Right kidney (tissue), 9 donors: ENCODE measurements at places on chromosomes 7 and 10.

- no peak for DNase-seq
These were observed 186.8 kb downstream of the MACC1 start for GRCh38 chr7:20030417-20030816.

DNA sequence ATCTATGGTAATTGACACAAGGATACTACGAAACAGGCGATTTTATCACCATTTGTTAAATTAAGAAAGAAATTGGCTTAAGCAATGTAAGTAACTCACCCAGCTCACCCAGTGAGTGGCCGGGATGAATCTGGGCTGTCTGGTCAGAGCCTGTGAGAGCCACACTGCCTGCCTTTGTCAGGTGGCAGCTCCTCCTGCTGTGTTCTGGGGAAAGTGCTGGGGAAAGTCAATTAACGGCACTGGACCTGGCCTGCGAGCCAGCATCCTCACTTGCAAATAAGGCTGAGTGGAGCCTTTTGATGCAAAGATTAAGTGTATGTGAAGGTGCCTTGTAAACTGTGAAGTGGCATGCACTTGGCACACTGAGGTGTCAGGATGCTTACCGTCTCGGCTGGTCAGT, 13.4 kb upstream of the CXCL12 start:
- no peak for DNase-seq

- no peak for DNase-seq
These were observed 39.3 kb downstream of the VSTM2A start for GRCh38 chr7:54581511-54581910.

DNA sequence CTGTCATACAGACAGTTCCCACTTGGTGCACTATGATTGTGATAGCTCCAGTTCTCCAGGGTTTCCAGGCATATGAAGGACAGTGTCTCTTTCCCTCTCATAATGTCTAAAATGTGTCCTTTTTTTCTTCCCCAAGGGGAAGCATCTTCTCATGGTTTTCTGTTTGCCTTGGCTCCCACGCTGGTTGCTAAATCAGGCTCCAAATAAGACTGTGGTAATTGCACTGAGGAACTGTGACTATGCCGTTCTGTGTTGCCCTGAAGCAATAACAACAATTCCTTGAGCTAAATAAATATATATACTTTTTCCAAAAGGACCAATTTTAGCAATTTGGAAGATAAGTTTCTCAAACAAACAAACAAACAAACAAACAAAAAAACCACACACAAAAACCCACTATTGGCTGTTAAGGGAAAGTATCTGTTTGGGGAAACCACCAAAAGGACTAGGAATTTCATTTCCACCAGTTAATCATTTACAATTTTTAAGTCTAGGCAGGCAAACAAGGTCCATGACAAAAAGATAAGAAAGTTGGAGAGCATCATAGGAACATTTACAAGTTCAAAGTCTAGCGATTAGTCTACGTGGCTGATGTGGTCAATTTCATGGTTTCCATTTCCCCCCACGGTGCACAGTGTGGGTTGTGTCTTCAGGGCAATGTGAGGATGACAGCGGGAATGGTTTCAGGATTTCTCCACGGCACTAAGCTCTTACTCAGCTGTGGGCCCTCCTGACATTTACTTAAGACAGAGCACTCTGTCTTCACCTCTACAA, 62.4 kb downstream of the THNSL1 start:
- DNase-seq, result no peak

- no peak for DNase-seq
These were observed 85.5 kb downstream of the XRCC2 start for GRCh38 chr7:152590481-152590880.

DNA sequence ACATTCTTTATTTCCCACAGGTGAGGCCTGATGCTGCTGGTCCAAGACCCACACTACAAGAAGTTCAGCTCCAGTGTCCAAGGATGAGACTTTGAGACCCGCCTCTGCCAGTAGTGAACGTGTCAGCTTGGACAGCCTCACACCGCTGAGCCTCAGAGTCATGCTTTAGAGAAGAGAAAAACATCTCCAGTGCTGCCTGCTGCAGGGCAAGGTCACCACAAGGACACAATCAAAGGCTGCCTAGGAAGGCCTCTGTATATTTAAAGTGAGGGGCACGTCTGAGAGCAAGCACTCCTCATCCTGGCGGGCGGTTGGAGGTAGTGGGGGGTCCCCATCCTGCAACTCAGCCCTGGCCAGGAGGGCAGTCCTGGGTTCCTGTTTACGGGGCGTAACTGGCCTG, 19.3 kb downstream of the FGFR2 start:
- DNase-seq, result no peak

DNA sequence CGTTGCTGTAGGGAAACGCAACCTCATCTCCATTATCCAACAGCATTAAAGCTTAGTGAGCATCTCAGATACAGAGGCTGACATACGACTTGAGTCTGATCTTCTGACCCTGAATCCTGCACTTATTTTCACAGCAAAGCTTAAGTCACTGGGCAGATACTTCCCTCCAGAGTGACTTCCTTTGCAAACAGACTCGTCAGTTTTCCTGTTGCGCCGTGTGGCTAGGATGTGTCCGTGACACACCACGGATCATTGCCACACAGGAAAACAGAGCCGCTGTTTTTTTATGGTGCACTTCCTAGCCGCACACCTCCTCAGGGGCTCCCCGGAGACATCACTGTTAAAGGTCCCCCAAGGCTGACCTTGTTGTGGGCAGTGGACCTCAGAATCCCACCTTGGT, 94.9 kb upstream of the MKI67 start:
- DNase-seq, result no peak

DNA sequence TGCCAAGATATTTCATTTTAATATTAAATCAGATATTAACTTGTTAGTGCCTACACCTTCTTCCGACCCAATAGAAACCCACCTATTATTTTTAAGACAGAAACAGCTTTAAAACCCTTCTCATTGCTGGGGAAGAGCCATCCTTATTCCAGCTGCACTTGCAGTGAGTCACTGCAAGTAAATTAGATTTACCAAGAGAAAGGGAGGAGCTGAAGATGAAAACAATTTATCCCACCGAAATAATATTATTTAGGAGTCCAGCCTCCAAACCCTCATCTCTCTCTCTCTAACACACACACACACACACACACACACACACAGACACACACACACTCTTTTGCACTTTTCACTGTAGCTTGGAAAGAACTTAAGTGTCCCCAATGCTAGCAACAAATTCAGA, 26.9 kb downstream of the TWIST1 start:
- DNase-seq, result no peak

GRCh38 chr10:126073606-126074005, 177.2 kb downstream of the FANK1 start:
- no peak for DNase-seq

DNA sequence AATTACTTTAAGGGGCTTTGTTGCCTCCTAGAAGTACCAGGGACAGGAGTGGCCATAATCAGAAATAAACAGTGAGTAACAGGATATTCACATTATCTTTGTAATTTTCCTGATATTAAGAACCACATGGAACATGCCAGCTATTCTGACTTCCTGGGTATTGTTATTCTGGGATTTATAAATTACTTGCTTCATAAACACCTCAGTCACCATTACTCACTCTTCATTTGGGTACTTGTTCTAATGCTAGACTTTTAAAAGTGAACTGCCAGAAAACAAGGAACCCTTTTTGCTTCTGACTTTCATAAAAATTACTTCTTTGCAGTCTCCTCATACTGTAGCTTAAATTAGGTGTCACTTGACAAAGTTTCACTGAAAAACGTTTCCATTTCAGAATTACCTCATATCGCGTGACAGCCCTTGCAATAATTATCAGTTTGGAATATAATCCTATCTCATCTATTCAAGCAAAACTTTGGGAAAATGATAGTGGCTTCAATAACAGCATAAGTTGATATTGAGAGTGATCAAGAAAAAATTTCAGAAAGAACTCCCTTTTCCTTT, 29.8 kb downstream of the CABCOCO1 start:
- DNase-seq, result no peak

DNA sequence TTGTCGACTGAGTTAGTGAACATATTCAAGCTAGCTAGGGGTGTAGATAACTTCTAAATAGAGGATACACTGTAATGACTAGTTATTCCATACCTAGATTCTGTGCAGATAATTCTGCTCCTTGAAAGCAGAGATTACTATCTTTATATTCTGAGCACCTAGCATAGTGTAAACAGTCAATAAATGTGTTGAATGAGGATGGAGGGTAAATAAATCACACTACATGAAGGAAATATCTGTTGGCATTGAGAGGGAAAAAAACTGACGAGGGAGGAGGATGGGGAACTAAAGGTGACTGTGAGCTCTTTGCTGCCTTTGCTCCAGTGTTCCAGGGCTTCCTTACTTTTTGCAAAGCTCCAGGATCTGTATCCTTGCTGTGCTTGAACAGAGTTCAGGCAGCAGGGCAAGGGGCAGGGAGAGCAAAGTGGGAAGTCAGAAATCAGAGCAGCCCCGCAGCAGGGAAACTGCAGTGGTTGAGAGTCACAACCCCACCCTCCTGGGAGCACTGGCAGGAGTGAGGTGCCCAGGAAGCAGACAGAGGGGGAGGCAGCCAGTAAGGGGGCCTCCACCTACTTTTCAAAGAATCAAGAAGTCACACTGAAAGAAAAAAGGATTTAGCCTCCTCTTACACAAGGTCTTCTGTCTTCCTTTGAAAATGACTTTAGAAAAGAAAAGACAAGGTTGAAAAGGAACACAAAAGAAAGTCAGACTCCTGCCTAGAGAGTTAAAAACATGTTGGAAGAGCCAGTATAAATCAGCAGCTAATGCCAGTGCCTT, 71.8 kb upstream of the LRRN3 start:
- DNase-seq, result no peak

DNA sequence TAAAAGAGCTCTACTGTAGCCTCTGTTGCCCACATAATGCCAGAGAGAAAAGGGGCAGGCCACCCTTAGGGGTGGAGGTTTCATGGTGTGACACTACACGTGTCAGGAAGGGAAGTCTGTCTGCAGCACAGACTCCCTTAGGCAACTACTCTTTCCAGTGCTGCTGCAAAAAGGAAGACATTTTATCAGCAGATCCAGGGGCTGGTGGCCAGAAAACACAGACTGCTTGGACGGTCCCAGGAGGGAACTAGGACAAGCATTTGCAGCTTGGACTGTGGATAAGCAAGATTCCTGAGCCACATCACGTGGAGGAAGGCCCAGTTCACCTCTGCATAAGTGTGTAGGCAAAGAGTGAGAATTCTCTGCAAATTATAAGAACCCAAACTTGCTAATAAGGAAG, 220.8 kb downstream of the FANK1 start:
- DNase-seq, result no peak

GRCh38 chr7:107998660-107999480, 4.1 kb downstream of the LAMB1 start:
- no peak for DNase-seq

- no peak for DNase-seq
These were observed 123.1 kb downstream of the MBL2 start for GRCh38 chr10:52649511-52649910.

DNA sequence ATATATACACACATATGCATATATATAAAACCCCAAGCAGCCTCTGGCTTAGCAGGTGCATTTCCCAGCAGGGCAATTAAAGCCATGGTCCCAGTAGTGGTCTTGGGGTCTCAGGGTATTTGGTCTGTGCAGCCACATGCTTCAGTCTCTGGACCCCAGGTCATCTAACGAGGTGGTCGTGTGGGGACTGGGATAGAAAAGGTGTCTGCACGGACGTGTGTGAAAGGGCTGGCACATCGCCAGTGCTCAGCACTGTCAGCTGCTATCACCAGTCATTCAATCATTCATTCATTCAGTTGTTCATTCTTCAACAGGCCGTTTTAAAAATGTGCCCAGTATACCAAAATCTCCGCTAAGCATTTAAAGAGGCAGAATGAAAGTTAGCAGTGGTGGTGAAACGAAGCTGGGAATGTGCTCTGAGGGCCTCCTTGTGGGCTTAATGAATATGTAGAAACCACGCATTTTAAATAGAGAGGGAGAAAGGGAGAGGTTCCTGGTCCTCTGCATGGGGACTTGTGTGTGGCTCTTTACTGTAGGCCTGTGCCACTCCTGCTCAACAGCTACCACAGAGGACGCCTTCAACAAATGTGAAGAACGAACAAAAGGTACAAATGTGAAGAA, 170.4 kb downstream of the EGFR start:
- DNase-seq, result no peak

DNA sequence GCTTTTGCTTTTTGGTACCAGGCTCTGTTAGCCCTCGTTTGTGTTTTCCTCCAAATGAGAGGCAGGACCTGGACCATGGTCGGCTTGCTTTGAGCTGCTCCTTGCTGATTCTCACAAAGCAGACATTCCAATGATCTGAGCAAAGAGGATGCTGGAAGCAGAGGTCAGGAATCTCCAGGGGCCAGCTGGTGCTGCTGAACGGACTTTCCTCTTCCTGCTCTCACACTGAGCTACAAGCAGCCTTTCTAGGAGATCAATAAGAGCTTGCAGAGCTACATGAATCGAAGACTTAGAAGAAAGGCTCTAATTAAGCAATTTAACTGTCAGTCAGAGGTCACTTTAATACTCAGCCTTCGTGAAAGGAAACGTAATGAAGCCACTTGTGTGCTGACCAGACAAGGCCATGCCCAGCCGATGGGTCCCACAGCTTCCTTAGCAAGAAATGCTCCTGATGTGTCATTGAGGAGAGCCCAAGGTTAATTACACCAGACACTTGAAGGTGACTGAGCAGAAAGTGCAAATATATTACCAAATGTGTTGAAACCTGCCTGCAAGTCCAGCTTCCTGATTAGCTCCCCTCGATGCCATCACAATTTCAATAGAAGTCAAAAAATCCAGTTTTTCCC, 151.3 kb upstream of the RSU1 start:
- no peak for DNase-seq

DNA sequence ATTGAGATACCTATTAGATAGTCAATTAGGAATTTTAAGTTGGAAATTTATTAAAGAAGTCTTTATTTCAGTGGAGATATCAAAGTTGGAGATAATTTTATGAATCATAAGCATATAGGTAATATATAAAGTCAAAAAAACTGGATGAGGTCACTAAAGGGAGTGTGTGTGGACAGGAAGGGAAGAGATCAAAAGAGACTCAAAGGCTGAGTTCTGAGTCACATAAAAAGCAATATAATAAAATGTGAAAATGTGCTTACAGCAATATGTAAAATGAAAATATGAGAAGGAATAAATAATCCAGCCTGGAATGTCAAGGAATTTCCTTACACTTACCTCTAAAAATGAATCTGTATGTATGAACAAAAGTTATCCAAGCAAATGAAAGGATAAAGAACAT, 583.3 kb upstream of the SORCS1 start:
- DNase-seq, result no peak

DNA sequence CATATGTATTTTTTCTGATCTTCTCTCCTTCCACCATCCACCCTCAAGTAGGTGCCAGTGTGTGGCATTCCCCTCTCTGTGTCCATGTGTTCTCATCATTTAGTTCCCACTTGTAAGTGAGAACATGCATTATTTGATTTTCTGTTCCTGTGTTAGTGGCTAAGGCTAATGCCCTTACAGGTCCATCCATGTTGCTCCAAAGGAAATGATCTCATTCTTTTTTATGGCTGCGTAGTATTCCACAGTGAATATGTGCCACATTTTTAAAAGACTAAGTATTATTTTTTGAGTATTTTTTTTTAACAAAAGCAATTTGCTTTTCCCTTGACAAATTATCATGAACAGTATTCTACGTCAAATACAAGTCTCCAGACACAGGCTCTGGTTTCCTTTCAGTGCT, 86.4 kb upstream of the ZNF746 start:
- no peak for DNase-seq

- DNase-seq, result peak; percentile 57
These were observed 73.8 kb upstream of the EFCAB10 start for GRCh38 chr7:105655067-105655466.

- no peak for DNase-seq
These were observed 136.8 kb downstream of the GALNT11 start for GRCh38 chr7:152162287-152162686.
